ENCODE measurements at places on chromosomes 16 and 17.
A peak's percentile ranks its signal among the peaks of the same experiment; 100 is the strongest.

DNA sequence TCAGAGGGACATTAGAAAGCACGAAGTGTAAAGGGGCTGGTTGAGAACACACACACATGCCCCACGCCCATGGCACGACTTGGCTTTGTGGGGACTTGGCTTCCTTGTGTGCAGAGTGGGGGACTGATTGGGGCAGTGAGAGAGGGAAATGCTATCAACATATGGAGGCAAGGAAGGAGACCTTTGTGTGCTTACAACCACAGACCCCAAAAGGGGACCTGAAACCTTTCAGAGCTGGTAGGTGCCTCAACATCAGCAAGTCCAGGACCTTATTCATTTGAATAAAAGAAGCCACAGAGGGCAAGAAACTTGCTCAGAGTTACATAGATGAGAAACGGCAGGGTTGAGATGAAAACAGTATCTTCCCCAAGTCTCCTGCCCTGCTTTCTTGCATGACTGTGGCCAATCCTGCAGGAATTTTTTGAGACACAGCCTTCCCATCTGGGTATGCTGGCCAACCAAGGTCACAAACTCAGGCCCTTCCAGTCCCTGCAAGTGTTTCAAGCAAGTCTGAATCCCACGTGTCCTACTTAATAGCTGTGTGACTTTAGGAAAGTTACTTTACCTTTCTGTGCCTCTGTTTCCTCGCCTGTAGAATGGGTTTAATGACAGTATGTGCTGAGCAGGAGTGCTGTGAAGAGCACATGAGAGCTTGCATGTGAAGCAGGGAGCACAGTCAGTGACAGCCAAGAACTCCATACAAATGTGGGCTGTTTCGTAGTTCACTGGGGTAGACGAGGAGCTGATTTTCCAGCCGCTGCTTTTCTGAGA is 26.2 kb downstream of the C16orf78 start:
- no peak for DNase-seq

DNA sequence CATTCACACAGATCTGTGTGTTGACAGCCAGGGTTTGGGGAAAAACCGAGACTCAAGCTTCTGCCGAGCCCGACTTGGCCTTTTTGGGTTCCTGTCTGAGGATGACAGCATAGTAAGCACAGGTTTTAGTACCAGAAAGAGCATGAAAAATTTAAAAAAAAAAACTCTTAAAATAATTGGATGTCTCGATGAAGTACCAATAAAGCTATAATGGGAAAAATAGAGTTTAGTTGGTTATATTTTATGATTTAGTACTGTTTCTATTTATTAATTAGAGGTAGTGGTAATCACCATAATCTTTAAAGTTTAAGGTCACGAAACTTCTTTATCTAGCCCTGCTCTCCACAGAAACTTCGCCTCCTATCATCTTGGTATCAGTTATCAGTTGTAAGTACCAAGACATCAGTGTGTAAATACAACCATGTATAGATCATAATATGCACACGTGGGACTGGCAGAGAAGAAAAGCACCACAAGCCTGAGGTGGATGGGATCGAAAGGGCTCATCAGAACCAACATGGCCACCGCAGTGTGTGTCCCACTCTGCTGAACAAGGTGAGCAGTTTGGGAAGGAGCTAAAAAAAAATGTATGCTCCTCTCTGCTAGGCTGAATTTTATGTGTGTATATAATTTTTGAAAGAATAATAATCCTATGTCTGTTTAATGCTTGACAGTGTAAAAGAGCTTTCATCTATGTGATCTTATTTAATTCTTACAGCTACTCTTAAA is 14.4 kb upstream of the EEF2K start:
- DNase-seq, result no peak

GRCh38 chr17:1640329-1641064 is 5.0 kb downstream of the SCARF1 start:
- no peak for DNase-seq

DNA sequence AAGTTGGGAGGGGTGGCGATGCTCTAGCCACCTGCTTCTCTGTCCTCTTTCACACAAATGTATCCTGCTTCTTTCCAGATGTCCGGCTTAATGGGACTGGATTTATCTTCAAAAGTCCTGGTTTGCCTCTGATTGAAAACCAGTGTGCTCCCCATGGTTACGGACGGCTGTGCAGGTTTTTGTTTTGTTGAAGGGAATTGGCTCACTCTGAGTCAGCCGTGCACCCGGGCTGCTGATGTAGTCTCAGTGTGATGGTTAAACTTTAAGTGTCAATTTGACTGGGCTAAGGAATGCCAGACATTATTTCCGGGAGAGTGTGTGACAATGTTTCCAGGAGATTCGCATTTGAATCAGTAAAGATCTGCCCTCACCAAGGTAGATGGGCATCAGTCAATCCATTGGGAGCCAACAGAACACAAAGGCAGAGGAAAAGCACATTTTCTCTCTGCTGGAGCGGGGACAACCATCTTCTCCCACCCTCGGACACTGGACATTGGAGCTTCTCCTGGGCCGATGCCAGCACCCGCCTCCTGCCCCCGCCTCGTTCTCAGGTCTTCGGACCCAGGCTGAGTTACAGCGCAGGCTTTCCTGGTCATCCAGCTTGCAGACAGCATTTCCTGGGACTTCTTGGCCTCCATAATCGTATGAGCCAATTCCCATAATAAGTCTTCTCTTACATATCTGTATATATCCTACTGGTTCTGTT is 126.9 kb upstream of the TNRC6C start:
- DNase-seq, result no peak

DNA sequence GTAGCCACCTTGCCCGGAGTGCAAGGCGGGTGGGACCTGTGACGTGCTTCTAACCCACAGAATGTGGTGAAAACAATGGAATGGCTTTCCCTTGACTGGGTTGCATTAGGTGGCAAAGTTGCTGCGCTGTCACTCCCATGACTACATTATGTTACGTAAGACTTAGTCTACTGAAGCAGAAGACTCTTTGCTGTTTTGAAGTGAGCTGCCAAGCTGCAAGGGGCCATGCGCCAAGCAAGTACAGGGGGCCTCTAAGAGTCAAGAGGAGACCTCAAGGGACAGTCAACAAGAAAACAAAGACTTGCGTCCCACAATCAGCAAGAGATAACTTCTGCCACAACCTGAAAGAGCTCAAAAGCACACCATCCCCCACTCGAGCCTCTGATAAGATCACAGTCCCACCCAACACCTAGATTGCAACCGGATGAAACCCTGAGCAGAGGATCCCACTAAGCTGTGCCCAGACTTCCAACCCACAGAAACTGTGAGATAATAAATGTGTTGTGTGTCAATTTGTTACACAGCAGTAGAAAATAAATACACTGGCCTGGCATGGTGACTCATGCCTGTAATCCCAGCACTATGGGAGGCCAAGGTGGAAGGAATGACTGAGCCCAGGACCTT is 16.5 kb downstream of the ANKRD11 start:
- no peak for DNase-seq

GRCh38 chr17:59600169-59600568 is 19.5 kb upstream of the CLTC start:
- no peak for DNase-seq

- DNase-seq, result no peak
These were observed 24.0 kb downstream of the PRKCB start for GRCh38 chr16:23859713-23860269.

- no peak for DNase-seq
These were observed 41.9 kb upstream of the ATP2A3 start for GRCh38 chr17:4006165-4006589.

DNA sequence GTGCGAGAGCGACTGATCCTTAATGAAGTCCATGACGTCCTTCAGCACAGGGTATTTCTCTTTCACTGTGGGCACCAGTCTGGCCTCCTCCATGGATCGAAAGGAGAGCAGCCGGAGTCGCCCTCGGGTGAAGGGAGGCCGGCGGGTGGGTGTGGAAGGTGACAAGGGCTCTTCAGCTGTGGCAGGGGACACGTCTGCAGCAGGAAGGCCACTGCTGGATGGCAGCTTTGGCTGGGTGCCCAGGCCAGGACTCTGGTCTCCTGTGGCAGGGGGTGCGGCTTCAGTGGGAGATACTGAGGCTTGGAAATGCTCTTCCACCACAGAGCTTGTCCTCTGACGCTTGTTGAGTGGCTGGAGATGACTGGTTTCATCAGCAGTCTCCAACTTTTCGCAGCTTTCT is 78.5 kb downstream of the ZZEF1 start:
- no peak for DNase-seq

GRCh38 chr16:769184-769784 is 8.8 kb downstream of the MSLN start:
- DNase-seq, result no peak

- no peak for DNase-seq
These were observed 162.8 kb downstream of the FOXL1 start for GRCh38 chr16:86740906-86741799.

- DNase-seq, result no peak
These were observed 32.0 kb downstream of the SMPD3 start for GRCh38 chr16:68416057-68417046.

GRCh38 chr17:2396568-2397246 is 4.2 kb downstream of the MNT start:
- DNase-seq, result peak; percentile 93

- DNase-seq, result no peak
These were observed 30.3 kb upstream of the CAPN15 start for GRCh38 chr16:497258-497657.

GRCh38 chr17:56583772-56584171 is 9.7 kb upstream of the NOG start:
- no peak for DNase-seq

GRCh38 chr17:8757189-8757588 is 1.2 kb downstream of the SPDYE4 start:
- DNase-seq, result no peak

DNA sequence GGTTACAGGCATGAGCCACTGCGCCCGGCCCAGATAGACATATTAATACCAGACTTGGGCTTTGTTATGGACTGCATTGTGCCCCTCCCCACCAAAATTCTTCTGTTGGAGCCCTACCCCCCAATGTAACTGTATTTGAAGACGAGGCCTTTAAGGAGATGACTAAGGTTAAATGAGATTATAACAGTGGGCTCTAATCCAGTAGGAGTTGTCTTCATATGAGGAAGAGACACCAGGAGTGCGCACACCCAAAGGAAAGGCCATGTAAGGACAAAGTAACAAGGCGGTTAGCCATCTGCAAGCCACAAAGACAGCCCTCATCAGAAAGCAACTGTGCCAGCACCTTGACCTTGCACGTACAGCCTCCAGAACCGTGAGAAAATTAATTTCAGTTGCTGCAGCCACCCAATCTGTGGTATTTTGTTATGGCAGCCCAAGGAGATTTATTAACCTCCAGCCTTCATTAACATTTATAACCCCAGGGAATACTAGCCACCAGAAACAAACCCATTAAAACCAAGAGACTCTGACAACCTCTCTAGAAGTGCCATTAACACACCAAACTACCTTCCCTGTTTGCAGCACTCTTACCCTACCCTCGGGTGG is 107.6 kb downstream of the TTC19 start:
- DNase-seq, result no peak

DNA sequence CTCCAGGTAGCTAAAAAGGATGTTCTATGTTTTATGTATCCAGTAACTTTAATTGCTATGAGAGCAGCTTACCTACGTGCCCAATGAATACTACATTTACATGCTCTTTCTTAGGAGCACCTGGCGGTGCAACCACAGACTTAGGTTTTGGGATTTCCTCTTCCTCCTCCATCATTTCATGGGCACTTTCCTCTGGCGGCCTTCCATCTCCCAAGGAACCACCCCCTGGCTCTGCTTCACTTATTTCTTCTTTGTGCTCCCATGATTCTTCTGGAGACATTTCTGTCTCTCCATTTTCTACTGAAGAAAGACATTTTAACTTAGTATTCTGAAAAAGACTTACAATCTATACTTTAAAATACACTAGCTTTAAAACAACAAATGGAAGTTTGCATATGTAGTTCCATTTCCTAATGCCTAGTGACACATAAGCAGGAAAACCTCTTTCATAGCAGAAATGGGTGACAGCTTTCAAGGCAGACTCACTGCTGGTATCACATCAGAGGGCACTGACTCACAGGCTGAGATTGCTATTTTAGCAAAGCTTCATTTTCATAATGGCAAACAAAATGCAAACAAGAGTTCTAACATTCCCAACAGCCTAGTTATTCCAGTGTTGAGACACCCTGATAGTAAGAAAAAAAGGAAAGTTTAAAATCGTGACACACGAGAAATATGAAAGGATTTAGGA is 19.1 kb downstream of the GSPT1 start:
- DNase-seq, result peak; percentile 60

DNA sequence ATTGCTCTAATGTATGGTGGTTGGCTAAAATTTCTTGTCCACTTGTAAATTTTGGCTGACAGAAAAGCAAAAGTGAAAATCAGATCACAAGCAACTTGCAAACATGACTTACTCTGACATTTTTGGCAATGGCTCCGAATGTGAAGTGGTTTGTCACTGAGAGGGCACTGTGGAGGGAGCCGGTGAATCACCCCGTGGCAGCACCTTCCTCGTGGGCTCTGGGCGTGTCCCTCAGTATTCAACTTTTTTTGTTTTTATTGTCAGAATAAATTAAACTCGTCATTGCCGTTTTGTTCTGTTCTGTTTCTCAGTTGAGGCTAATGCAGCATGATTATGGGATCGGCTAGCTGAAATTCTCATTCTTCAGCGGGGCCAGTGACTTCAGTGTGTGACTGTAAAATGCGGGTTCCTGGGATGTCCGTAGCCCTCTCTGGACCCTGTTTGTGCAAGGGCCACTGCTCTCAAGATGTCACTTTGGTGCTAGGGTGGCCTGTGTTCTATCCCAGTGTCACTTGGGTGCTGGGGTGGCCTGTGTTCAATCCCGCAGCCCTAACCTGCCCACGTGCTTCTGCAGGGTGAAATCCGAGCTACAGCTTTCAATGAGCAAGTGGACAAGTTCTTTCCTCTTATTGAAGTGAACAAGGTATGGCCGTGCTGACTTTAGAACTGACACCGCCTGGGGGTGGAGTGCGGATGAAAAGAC is 48.8 kb downstream of the RPA1 start:
- no peak for DNase-seq

DNA sequence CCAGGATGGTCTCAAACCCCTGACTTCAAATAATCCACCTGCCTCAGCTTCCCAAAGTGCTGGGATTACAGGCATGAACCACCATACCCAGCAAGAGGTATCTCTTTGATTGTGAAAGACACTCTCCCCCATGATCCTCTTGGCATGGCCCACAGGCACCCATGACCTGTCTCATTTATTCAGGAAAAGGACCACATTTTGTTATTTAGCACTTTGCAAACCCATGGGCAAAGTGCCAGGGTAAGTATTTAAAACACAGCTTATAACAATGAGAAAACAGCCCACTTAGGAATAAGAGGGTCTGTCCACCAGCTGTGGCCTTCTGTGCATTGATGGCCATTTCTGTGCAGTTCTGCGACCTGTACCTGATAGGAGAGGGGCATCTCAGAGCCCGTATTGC is 12.8 kb upstream of the AKTIP start:
- no peak for DNase-seq
